ENCODE measurements at places on chromosomes 5 and 9.

DNA sequence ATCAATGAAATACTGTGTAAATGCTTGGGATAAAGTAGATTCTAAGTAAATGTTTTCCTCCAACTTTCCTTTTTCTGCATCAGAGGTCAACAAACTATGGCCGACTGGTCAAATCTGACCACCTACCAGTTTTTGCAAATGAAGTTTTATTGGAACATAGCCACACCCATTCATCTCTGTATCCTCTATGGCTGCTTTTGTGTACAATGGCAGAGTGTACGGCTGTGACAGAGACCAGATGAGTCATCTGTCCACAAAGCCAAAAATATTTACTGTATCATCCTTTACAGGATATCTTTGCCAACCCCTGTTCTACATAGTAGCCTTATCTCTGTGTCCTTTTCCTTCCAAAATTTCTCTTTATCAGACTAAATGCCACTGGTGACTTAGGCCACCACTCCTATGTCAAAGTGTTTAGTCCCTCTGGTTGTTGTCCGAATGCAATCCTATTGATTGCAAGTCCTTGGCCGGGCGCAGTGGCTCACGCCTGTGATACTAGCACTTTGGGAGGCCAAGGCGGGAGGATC is 218.4 kb upstream of the KLF4 start:
- DNase-seq, result no peak

DNA sequence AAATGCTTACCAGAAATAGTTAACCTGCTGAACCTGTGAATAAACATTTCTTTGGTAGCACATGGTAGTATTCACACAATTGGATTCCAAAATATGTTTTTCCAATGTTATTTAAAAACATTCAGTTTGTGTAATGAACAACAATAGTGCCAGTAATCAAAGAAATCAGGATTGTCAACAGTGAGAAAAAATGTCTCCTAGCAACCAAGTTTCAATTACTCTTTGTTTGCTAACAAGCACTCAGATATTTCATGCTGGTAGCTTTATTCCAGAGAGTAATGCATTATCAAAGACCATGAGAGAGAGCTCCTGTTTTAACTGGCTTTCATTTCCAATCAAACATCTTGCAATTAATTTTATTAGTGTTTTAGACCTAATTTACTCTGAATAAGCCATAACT is 768.1 kb upstream of the GRAMD2B start:
- no peak for DNase-seq

- DNase-seq, result no peak
Measured at GRCh38 chr5:173018358-173018757, 34.8 kb downstream of the ATP6V0E1 start.

- DNase-seq, result no peak
Measured at GRCh38 chr5:54360089-54360488, 49.7 kb upstream of the ARL15 start.

DNA sequence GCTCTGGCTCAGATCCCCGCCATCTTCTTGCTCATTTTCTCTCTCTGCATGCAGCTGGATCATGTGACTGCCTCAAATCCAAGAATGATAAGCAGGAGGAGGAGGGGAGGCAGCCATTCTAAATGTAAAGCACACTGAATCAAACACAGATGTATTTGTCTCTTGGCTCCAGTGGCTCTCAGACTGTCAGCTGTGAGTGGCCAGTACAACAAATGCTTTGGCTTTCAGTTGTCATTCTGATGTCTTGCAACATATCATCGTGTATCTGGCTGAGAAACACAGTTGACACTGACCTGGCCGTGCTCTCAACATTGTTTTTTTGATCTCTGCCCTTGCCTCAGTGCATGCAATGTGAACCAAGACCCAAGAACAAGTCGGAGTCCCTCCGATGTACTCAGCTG is 233.1 kb downstream of the ADAMTSL1 start:
- no peak for DNase-seq

GRCh38 chr5:7518947-7519560 is 123.1 kb downstream of the ADCY2 start:
- no peak for DNase-seq

- no peak for DNase-seq
Measured at GRCh38 chr5:31781772-31782171, 142.8 kb downstream of the PDZD2 start.

GRCh38 chr9:133882849-133883755 is 109.0 kb downstream of the VAV2 start:
- DNase-seq, result no peak

DNA sequence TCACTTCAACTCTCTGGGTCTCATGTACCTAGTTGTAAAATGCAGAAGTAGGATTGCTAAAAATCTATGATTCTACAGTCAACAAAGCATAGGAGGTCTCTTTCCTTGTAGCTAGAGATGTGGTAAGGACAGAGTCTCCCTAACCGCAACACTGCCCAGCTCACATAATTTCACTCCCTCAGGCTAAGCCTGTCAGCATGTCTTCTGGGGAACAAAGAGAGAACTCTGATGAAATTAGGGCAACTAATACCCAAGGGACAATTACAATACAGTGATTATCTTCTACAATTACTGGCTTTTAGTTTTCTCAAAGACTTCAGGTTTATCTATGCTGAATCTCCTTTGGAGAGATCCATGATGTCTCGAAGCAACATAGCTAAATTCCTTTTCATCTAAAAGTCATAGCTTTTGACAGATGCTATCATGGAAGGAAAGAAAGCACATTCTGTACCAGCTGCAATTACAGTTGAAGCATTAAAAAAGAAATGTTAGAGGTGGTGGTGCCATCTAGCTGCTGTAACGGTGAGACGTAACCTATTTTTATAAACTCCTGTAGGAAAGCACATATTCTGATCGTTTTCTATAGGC is 141.1 kb upstream of the TARS1 start:
- DNase-seq, result no peak

DNA sequence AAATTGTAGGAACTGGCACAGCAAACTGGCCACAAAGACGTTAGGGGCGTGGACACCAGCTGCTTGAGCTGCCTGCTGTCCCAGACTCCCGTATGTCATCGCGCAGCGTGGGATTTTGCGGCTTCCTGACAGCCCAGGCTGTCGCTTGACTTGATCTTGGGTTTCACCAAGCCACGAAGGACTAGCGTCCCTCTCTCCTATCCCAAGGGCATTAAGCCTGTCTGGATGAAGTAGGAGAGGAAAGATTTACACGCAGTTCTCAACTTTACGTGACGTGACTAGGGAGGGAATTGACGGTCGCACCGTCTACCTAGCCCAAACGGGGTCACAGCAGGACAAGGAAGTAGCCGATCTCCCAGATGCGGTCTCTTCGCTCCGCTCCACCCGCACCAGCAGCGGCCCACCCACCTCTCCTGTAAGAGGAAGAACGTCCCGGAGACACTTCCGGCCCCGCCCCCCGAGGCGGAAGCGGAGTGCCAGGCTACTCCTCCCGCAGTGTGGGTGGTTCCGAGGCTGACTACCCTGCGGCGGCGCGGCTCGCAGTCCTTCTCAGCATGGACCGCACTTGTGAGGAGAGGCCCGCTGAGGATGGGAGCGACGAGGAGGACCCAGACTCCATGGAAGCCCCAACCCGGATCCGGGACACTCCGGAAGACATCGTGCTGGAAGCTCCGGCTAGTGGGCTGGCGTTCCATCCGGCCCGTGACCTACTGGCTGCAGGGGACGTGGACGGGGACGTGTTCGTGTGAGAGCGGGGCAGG is at the start of gene WDR55:
Gene WDR55, plus strand, starts transcription at position 546 of the 761 bp plus-strand sequence. Its CDS starts 9 bp downstream, at position 555.
- DNase-seq, result peak; percentile 98

GRCh38 chr9:114571391-114571790 is 16.2 kb upstream of the ATP6V1G1 start:
- no peak for DNase-seq

GRCh38 chr5:89342106-89342876 is 459.3 kb upstream of the MEF2C start:
- DNase-seq, result no peak

GRCh38 chr5:65535529-65535987 is 27.4 kb downstream of the CENPK start:
- no peak for DNase-seq

GRCh38 chr5:153084511-153084910 is 406.0 kb upstream of the GRIA1 start:
- DNase-seq, result no peak

DNA sequence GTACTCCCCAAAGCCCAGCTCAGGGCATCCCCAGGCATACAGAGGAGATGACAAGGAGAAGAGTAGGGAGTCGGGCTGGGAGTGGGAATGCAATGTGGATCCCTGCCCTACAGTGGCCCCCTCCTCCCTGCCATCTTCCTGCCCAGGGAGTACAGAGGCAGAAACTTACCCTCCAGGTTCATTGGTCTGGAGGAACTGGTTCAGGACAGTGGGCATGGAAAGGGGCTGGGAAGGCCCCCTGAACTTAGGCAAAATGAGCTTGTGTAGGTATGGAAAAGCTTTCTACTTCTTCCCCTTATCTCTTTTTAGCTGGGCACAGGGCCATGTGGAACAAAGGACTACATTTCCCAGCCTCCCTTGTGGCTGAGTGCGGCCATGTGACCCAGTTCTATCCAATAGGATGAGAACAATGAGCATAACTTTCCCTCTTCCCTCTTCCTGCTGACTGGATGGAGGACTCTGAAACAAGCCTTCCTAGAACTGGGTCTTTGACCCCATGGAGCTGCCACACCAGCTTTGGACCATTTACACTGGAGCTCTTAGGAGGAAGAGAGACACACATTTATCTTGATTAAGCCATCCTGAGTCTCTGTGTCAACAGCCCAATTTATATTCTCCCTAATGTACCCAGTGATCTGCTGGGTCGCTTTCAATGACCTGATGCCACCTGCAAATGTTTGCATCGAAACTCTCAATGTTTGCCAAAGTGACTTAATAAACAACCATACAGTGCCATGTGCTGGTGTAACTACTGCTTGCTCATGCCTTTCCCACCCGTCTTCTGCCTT is 25.0 kb upstream of the HMCN2 start:
- DNase-seq, result peak; percentile 58

DNA sequence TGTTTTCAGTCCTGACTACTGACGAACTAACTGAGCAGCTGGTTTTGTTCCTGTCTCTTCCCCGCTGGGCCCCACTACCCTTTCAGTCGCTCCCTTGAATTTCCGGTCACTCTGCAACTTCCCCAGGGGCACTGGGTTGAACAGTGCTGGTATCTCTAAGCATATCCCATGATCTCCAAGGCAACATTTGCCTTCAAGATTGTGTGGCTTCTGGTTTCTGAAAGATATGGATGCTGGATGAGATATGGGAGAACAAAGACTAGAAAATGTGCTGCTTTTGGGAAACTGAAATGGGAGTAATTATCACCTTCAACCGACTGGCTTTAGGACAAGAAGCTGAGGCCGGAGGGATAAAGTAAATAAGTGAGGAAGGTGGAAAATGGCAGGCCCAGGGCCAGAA is 258.2 kb upstream of the PIK3R1 start:
- DNase-seq, result no peak

DNA sequence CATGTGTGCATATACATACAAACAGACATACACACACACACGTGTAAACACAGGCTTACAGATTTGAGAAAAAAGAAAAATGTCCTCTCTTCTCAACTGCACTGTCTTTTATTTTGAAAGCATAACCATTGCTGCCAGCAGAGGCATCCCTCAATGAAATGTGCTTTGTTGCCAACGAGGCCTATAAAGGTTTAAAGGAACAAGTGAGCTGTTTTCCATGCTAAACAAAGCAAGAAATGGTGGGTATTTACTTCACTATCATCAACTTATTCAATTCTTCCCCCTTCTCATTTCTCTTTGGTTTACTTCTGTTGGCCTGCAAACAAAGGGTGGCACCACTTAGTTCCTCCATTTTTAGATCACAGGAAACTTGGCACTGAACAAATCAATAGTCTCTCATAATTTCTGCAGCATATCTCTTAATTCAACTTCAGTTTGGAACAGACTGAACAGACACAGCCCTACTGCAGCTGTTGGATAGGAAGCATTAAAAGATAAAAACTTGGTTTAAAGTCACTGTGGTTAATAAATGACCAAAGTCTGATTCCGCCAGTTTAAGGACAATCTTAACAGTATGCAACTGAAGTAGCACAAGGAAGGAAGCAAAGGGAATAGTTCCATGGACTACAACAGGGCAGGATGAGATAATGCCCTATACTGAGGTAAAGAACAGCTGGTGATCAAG is 21.7 kb downstream of the TTC33 start:
- no peak for DNase-seq

- no peak for DNase-seq
Measured at GRCh38 chr5:20832204-20833080, 844.4 kb upstream of the CDH18 start.

GRCh38 chr9:107276966-107277710 is 5.9 kb upstream of the RAD23B start:
- no peak for DNase-seq

DNA sequence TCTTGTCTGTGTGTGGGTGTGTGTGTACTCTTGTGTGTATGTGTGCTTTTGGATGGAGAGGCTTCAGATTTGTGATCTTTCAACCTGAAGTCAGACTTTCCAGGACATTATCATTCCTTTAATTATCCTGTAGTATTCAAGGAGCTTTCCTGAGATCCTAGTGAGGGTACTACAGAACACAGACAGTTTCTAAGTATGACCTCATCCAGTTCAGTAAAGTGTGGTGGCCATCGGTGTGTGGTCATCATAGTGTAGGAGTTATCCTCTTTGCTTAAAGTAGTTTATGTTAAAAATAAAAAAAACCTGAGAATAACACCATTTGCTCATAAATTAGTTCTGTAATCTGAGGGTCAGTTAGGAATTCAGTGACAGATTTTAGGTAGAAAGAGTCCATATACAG is 478.0 kb upstream of the ACTBL2 start:
- no peak for DNase-seq

GRCh38 chr9:104784098-104784497 is 20.2 kb downstream of the NIPSNAP3B start:
- DNase-seq, result no peak

DNA sequence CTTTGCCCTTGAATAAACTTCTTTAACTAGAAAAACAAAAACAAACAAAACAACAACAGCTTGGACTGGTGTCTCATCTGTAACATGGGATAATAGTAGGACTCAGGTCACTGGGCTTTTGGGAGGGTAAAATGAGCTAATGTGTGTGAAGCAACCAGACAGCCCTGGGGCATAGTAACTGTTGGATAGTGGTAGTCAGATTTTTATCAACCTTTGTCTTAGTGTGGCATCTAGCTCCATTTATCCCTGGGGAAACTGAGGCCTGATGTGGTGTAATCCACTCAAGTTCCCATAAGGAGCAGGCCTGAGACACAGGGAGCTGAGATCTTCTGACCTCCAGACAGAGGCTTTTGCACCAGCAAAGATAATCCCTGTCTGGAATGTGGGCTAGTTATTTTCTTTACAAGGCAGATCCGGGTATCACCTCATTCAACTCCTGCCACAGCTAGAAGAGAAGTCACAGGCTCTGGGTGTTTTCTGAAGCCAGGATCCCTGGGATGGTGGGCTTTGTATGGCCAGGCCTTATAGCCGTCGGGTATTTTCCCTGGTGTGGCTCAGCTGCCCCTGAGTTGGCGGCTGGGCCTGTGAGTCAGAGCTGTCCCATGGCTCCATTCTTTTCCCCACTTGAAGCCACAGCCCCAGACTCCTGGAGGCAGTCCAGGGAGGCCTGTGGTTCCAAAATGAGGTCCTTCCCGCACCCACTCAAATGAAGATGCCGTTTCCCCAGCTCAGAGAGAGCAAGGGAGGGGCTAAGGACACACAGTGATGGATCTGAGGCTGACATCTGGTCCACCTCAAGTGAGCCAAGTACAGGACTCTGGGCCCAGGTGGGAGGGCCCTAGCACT is 26.1 kb upstream of the CSF1R start:
- no peak for DNase-seq
